ENCODE measurements at places on chromosomes 3 and 15.

DNA sequence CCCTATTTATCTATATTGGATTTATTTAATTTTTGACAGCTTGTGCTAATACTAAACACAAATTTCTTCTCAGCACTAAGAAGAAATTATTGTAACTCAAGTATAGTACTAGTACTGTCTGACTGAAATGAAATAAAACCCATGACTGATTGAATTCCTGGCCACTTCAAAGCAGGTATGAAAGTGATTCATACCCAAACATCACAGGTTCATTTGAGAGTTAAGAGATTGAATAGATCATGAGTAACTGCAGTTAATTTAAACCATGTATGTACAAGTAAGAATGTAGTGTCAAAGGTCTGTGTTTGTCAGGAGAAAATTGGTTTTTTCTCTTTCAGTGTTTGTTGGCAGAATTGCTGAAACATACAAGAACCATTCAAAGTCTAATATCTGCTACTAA, 332.0 kb upstream of the GRM7 start:
- DNase-seq, result no peak

DNA sequence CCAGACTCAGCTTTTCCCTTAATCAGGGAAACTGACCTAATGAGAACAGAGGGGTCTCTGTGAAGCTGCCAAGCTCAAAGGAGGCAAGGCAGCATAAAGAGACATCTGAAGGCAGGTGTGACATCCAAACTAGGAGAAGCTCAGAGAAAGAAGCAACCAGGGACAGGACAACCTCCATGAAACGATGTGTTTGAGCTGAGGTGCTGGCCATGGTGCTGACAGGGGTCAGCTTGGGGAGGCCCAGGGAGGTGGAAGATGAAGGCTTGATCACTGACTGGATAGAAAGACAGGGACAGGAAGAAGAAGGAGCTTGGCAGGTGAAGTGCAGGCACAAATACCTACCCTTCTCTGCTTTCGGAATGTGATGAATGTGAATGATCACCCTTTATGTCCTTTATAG, 179.5 kb upstream of the NSMCE3 start:
- DNase-seq, result peak; percentile 7

DNA sequence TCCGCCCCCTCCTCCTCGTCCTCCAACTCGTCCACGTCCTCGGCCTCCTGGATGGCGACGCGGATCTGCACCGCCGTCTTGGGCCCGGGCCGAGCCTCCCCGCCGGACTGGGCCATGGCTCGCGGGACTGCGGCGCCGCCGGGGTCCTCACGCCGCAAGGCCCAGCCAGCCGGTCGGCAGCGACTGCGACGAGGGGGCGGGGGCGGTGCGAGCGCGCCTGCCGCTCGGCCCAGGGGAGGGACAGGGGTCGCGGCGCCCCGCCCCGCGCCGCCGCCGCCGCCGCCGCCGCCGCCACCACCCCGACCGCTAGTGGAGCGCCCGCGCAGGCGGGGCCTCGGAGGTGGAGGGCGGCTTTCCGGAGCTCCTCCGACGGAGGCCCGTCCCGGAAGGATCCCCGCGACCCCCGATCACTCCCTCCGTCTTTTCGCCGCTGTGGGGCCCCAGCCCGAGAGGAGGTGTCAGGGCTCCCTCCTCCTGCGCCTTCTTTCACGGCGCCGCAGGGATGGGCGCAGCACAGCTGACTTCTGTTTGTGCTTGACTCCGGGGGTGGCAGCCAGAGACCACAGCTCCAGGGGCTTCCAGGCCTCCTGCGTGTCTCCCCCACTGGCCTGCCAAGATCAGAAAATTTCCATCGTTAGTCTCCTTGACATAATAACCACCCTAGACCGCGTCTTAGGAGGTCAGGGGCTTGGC, at the start of gene LARP6:
Gene LARP6, minus strand, starts transcription at position 185 of the 693 bp plus-strand sequence. Its CDS starts 69 bp downstream, at position 116.
- DNase-seq, result peak; percentile 65

DNA sequence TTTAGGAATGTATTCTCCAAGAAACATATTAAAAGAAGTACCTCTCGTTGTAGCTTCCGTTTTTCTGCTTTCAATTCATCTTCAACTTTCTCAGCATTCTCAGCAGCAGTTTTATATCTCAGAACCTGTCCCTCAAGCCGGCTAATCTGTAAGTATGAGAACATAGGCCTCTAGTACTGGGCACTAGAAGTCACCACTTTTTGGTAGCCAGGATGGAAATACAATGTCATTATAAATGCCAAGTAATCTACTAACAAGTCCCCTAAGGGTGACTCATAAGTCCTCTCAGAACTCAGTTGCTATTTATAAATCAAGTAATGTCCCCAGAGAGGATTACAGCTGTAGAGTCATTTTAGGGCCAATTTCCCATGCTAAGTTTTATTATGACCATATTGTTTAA, 61.1 kb downstream of the MLH1 start:
- peak; percentile 80 for DNase-seq

DNA sequence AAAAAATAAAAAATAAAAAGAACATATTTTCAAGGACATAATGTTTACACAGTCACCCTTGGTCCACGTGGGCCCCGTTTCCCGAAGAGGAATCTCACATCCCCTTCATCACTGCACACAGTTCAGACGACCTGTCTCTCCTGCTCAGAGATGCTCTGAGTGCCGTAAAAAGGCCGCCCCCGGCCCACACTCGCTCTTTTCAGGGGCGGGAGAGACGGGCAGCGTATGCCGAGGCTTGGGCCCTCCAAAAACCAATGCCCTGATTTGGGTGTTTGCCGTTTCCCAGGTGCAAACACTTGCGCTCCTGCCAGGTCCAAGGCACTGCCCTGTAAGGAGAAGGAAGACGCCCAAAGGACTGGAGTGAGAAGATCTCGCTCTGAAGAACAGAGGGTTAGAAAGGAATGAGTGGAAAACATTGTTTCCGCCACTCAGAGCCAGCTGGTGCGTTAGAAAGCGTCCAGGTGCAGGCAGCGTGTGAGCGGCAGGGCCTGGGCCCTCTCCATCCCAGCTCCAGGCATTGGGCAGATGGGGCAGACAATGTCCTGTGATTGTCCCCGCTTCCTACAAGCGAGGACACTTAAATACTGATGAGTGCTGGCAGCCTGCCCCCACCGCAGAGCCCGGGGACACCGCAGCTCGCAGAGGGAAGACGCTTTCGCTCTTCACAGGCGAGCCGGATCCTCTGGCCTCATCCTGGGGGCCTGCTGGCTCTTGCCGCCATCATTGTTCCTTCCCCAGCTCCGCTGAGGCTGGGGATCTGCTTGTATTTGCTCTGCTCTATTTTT, 53.2 kb downstream of the NIPA2 start:
- DNase-seq, result no peak

- DNase-seq, result no peak
These were observed 17.9 kb downstream of the PARP9 start for GRCh38 chr3:122546151-122546550.

DNA sequence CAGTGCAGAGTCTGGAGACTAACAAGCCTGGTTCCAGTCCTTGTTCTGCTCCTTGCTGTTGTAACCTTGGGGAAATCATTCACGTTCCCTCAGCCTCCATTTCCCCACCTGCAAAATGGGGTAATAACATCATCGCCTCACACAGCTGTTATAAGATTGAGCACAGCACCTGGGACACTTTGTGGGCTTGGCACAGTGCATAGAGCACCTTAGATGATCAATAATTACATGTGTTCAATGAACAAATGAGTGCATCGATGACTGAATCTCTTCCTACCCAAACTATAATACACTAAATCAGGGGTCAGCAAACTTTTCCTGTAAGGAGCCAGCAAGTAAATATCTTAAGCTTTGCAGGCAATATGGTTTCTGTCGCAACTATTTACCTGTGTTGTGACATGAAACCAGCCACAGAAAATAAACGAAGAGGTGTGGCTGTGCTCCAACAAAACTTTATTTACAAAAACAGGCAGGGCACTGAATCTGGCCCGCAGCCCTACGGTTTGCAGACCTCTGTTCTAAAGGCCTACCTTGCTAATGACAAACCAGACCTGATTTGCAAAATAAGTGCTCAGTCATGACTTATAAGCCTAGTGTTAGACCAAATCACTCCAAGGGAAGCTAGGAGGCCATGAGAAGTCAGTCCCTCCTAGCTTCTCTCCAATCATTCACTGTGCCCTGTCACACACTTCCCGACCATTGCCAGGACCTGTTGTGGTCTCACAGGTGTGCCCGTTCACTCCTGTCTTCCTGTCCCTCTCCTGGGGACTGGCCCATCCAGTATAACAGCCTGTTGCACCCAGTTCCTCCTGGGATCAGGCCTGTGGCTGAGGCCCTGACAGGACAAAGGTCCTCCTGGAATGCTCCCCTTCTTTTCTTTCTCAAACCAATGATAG, 149.4 kb upstream of the WNT5A start:
- no peak for DNase-seq

GRCh38 chr15:84813931-84814330, 3.2 kb upstream of the ALPK3 start:
- DNase-seq, result no peak
